ENCODE measurements at places on chromosomes 6 and 20.
A peak's percentile ranks its signal among the peaks of the same experiment; 100 is the strongest.

DNA sequence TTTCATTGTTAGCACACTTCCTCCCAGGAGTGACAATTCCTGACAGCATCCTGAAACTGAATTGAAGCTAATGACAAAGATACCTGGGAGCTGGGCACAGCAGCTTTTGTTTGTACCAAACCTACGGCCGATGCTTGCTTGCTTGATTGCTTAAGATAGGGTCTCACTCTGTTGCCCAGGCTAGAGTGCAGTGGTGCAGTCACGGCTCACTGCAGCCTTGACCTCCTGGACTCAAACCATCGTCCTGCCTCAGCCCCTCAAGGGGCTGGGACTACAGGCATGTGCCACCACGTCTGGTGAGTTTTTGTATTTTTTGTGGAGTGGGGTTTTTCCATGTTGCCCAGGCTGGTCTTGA, 84.7 kb upstream of the SCP2D1 start:
- no peak for DNase-seq

DNA sequence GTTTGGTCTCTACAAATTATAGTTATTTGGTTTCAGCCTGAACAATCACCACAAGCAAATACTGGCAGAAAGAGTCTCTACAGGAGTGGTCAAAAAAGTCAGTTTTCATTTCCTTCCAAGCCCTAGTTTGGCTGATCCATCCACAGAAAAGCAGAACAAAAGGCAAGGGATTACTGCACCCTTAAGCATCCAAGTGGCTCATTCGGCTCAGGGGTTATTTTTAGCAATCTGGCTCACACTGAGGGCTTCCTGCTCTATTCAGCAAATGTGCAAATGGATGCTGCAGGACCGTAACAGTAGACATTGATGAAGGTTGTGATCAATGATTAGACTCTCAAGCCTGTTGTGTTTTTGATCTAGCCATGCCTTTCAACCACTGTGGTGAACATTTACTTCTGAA, 62.2 kb upstream of the FABP7 start:
- no peak for DNase-seq

- no peak for DNase-seq
Observed at GRCh38 chr20:51994751-51995417, 192.6 kb upstream of the SALL4 start.

GRCh38 chr6:23111984-23112383, 542.6 kb downstream of the HDGFL1 start:
- no peak for DNase-seq

DNA sequence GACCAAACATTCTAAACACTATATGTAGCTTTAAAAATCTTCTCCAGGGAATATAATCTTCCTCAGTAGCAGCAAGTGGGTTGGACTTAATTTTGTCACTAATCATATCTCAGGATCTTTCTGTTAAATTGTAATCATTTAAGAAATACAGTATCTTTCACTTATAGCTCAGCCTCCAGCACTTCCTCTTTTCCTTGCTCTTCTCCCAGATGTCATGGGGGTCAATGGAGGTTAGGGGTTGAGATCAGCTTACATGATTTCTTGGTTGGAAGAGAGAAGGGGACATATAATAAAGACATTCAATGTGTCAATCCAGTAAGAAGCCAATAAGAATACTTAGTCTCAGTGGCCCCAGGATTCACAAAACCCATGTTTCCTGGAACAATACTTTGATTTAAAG, 15.7 kb upstream of the REPS1 start:
- DNase-seq: no peak

- DNase-seq: no peak
Observed at GRCh38 chr6:159691963-159692287, 1.1 kb downstream of the SOD2 start.

- peak; percentile 72 for DNase-seq
Observed at GRCh38 chr6:28838634-28839442, 84.9 kb downstream of the TRIM27 start.

DNA sequence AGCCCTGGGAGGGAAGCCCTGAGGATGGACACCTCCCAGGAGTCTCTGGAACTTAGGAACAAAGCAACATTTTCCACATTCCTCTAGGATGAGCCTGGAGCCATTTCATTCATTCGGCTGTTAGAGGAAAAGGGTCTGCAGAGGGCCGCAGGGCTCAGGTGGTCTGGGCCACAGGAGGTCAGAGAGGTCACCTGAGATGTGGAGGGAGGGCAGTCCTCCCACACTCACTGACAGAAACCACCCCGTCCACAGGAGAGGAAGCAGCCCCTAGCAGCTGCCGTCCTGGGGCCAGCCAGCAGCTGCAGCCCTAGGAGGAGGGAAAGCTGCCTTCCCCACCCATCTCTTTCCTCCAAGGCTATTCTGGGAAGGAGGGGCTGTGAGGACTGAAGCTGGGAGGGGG, 207.0 kb downstream of the CDC5L start:
- no peak for DNase-seq
